ENCODE measurements at places on chromosomes 2 and 18.

DNA sequence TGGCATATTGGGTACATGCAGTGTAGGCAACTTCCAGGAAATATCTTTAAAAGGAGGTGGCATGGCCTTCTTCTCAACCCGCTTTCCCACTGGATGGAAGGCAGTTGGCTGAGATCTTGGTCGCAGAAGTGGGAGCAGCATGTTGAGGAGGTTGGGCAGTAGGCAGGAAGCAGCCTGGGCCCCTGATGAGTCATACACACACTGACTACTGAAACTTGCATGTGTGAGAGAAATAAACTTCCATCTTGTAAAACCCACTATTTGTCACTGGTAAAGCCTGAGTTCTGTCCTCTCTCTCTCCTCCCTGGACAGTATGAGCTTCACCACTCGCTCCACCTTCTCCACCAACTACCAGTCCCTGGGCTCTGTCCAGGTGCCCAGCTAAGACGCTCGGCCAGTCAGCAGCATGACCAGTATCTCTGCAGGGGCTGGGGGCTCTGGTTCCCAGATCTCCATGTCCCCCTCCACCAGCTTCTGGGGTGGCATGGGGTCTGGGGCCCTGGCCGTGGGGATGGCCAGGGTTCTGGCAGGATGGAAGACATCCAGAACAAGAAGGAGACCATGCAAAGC is 233.8 kb upstream of the SPRED2 start:
- DNase-seq = no peak

DNA sequence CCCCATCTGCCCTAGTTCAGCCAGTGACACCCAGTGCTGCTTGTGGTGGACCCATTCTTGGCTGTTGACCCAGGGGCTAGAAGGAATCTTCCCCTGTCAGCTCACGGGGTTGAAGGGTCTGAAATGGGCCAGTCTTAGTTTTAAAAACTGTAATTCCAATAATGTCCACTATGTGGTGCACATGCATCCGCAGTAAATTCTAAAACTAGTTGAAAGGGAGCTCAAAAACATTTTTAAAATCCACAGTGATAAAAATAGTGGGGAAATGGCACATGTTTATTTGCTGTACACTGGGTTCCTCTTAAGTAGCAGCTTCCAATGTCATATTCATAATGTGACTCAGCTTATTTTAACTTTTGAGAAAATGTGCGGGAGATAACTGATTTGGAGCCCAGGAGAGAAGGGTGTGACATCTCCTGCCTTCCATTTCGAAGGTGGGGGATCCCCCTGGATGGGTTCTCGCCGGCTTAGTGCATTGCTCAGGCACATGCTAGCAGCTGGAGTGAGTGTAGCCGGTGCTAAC is 32.8 kb downstream of the GRHL1 start:
- DNase-seq = no peak

DNA sequence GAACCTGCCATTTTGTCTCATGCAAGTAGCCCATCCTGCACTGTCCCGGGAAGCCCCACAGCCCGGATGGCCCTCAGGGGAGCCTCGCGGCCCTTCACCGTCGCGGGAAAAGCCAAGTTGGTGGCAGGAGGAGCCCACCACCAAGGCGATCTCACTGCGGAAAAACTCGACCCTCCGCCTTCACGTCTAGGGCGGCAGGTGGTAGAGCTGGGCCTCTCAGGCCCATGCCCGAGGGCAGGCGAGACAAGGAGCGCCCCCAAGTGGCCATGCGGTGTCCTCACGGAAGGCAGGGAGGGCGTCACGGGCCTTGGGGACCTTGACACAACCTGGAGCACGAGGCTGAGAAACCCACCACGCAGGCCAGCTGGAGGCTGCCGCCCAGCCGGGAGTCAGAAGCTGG is 34.8 kb upstream of the SKA1 start:
- no peak for DNase-seq

DNA sequence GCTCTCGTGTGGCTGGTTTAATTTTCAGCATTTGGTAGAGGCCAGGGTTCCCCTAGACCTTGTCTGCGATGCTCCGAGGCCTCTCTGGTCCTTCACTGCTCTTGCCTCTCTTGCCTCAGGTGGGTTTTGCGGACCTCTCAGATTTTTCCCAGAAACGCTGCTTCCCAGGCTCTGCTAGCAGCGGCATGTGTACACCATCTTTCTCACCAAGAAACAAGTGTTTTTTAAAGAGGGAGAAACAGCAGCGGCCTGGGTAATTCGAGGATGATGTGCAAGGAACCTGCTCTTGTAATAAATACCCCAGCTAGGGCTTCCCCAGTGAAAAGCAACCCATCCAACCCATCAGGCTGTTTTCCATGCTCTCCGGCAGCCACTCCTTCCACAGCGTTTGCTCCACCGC is 33.5 kb upstream of the COL6A3 start:
- DNase-seq = no peak

GRCh38 chr2:20428717-20429490 is 18.0 kb upstream of the RHOB start:
- no peak for DNase-seq

- DNase-seq = no peak
Measured at GRCh38 chr18:69622961-69623360, 222.3 kb downstream of the DOK6 start.

DNA sequence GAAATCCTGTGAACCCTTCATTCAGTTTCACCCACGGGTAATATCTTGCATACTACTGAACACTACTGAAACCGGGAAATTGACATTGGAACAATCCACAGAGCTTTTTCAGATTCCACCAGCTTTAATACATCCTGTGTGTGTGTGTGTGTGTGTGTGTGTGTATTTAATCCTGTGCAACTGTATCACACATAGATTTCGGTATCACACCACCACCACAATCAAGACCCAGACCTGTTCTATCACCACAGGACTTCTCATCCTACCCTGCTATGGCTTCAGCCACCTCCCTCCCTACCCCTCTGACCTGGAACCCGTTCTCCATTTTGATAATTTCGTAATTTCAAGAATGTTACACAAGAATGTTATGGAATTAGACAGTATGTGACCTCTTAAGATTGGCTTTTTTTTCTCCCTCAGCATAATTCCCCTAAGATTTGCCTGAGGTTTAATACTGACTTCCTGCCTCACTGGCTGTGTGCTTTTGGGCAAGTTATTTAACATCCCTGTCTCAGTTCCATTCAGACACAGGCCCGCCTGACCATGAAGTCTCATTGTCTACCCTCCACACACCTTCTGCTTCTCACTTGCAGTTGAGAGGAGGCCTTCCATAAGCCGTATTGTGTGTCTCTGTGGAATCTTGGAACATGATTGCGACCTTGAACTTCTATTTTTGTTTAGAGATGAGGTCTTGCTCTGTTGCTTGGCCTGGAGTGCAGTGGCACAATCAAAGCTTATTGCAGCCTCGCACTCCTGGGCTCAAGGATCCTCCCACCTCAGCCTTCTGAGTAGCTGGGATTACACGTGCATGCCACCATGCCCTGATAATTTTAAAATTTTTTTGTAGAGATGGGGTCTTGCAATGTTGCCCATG is 14.4 kb upstream of the TMEM131 start:
- DNase-seq = no peak

DNA sequence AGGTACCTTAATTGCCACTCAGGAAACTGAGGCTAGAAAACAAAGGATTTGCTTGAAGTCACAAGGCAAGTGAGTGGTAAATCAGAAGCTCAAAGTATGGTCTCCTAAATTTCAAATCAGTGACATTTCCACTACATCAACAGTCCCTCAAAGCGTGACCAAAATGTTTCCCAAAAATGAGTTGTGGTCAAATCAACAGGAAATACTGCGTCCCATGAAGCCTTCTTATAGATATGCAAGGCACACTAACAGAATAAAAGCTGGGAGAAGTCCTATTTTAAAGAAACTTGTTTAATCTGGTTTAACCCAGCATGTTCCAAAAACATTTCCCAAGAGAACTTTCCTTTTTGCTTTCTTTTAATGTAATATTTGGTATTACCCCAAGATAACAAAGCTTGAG is 249.4 kb downstream of the EXOC6B start:
- DNase-seq = no peak

DNA sequence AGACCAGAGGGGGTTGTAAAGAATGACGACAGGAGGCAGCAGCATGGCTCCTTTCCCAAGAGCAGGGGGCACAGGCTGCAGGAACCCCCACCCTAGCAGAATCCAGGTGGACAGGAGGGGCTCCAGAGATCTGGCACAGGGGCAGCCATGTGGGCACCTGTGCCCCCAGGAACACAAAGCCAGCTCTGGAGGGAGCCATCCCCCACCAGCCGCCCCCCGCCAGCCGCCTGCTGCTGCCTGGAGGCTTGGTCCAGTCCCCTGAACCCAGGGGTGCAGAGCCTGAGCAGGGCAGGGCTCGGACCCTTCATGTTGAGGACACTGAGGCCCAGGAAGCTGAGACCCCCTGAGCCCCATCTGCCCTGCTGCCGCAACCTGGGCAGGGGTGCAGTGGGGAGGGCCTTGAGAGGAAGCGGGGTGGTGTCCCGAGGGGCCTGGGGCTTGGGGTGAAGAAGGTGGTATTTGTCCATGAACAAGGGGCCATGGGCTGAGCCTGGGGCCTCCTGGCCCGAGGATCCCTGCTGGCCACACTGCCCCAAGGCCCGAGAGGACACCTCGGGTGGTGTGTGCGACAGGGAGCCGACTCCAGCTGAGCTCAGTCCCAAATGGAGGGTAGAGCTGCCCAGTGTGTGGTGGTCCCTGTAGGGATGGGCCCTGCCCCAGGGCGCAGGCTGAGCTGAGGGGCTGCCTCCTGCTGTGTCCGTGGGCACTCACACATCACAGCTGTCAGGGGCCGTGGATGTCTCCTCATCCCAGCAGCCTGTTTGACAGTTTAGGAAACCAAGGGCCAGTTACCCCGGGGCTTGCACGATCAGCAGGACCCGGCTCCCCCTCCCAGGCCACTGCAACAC is 39.8 kb upstream of the SNED1 start:
- no peak for DNase-seq

DNA sequence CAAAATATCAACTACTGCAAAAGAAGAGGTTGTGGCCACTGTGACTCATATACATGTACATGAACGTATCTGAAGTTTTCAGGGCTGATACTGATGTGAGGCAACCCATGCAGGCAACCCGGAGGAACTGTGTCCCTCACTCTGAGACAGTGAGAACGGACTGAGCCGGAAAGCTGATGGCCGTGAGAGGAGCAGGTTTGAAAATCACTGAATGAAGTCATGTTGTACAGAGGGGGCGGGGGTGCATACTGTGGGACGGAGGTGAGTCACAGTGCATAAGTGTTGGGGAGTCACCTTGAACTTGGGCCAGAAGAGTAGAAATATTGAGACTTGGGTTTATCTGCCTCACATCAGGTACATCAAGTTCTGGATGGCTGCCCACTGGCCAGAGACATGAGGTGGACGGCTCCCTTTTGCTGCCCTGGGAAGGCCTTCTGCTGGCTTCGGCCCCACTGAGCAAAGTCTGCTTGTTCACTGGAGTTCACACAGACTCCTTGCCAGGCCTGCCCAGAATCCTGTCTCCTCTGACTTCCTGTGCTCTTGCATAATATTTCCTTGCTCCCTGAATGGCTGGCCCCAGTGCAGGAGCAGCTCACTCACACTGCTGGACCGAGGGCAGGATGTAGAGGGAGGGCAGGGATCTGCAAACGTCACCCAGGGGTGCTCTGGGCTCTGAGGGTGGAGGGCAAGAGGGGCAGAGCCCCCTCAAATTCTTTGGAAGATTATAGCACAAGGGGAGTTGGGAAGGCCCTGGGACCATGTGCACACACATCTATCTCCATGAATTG is 18.1 kb downstream of the EPAS1 start:
- DNase-seq = no peak

DNA sequence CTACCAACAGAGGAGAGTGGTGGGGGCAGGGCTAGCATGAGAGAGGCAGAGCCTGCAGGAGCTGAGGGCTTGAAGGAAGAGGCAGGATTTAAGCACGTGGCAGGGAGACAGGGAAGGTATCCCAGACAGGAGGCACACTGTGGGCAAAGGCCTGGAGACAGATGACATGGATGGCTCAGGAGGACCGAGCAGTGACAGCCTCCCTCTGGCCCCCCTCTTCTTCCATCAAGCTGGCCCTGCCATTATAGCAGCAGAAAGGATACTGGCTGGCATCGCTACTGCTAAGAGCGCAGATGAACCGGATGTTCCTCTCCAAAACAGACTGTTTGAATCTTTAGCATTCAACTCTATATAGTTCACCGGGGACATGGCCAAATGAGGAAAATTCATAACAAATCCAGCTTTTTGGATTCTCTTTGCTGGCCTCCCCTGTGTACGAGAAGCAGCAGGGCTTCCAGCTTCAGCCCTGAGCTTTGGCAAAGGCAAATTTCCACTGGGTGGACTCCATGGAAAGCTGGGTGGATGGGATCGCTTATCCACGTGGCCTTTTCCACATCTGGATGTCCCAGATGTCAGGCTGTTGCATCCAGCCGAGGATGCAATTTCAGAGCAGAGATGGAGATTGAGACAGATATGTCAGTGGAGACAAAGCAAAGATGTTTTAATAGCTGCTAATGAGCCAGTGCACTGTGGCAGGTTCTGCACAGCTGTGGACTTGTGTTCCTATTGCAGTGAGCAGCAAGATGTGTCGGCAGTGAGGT is 36.2 kb downstream of the CAPN13 start:
- DNase-seq = no peak

DNA sequence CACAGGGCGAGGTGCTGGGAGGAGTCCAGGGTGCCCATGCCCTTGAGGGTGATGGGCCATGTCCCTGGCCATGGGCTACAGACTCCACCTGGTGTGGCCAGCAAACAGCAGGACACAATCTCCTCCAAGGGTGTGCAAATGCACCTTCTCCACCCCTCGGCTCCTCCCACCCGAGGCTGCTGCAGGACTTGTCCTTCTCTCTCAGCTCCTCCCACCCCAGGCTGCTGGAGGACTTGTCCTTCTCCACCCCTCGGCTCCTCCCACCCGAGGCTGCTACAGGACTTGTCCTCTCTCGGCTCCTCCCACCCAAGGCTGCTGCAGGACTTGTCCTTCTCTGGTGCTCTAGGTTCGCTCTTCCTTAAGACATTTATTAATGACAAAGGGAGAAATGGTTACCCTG is 57.3 kb upstream of the SNTG2 start:
- no peak for DNase-seq

- no peak for DNase-seq
Measured at GRCh38 chr18:29104671-29105070, 927.7 kb upstream of the CDH2 start.

DNA sequence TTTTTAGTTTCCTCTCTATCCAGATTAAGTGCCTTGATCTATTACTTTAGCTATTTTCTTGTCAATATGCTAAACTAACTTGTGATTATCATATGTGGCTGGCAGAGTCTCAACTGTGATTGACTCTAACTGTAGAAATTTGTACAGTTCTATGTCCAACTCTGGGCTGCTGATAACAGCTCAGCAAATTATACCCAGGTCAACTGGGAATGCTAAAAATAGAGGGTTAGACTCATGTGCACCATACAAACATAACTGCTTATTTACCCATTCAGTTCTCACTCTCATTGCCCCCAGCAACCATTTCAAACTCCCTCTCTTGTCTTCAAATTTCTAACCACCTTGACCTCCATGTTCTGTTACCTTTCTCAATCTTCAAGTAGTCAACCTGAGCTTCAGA is 576.9 kb downstream of the TDRD15 start:
- DNase-seq = no peak

- no peak for DNase-seq
Measured at GRCh38 chr2:224392545-224392944, 9.4 kb downstream of the FAM124B start.

Measured in activated naive CD4-positive, alpha-beta T cell treated with anti-CD3 and anti-CD28 coated beads, Interleukin-2, amount 50 U/mL, for 16 hours (primary cell).